ENCODE measurements at places on chromosomes 3 and 15. TPM values are rescaled to one million over a fixed set of nuclear protein-coding genes. Genes with fewer than 3 reads are reported as not detected.

CPLX3 gene
- not detected for total RNA-seq

PLSCR4 gene
- total RNA-seq: 28.3 TPM

TERC gene
- 124 TPM for total RNA-seq

SLC28A1 gene
- total RNA-seq: not detected
